ENCODE measurements at places on chromosomes 2 and 18.

- DNase-seq, result no peak
Observed at GRCh38 chr2:100944617-100945432, 57.3 kb upstream of the RPL31 start.

GRCh38 chr2:181058378-181059269 is 78.2 kb downstream of the UBE2E3 start:
- DNase-seq, result peak; percentile 14

DNA sequence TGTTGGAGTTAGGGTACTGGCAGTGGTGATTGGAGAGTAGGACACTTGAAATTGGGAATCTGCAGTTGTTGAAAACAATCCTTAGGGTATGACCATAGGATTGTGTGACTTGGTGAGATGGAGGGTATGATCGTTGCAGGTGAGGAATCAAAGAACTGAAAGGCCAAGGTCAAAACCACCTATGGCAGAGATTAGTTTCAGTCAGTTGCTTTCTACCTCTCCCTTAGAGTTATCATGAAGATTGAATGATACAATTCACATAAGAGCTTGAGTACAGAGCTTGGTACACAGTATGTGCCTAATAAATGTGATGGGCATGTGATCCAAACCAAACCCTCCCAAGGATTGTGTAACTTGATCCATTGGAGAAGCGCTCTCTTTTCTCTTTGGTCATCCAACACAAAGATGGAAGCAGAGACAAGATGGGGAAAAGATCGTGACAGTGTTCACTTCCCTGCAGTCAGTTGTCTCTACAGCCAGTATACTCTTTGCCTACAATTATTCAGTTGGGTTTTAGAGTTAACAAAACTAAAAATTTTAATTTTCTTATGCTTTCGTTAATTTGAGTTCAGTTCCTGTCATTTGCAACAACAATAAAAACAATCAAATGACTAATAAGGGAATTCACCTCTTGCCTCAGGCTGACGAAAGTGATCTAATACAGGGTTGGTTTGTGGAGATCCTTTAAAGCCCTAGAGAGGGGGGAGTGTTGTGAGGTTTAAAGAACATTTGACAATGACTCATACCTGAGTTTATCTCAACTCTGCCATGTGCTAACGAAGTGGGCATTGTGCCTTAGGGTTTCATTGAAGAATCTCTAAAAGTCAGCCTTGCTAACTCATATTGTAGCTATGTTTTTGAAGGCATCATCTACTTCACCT is 14.8 kb upstream of the SMAD2 start:
- no peak for DNase-seq

DNA sequence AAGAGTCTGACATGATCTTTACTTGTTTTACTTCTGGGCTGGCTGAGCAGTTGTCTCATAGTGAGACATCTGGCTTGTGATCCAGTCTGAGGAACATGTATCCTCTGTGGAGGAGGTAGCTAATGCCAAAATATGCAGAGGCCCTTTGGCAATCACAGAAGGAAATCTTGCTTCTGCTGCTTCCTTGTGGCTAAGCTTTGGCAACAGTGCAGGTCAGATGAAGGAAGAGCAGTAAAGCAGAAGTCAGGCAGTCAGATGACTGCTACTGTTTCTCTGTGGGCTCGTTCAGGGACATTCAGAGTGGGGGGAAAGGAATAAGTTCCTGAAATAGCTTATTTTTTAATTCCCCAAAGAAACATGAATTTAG is 22.3 kb downstream of the DOK1 start:
- DNase-seq, result no peak

GRCh38 chr2:42999856-43000241 is 207.5 kb upstream of the HAAO start:
- DNase-seq, result no peak

GRCh38 chr2:199851883-199852282 is 891 bp upstream of the FTCDNL1 start:
- DNase-seq, result no peak

DNA sequence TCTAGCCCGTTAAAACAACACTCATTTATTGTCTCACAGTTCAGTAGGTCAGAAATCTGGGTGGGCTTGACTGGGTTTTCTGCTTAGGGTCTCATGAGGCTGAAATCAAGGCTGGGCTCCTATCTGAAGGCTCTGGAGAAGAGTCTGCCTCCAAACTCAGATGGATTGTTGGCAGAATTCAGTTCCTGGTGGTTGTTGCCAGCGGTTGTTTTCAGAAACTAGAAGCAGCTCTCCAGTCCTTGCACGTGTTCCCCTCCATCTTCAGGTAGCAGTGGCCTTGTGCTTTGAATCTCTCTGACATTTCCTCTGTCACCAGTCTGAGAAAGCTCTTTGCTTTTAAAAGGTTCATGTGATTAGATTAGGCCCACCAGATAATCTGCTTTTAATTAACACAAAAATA is 20.1 kb upstream of the FN1 start:
- no peak for DNase-seq

- DNase-seq, result no peak
Observed at GRCh38 chr2:219737270-219737691, 109.9 kb downstream of the SLC4A3 start.

- peak; percentile 48 for DNase-seq
Observed at GRCh38 chr18:58045242-58046092, 1.4 kb downstream of the NEDD4L start.

DNA sequence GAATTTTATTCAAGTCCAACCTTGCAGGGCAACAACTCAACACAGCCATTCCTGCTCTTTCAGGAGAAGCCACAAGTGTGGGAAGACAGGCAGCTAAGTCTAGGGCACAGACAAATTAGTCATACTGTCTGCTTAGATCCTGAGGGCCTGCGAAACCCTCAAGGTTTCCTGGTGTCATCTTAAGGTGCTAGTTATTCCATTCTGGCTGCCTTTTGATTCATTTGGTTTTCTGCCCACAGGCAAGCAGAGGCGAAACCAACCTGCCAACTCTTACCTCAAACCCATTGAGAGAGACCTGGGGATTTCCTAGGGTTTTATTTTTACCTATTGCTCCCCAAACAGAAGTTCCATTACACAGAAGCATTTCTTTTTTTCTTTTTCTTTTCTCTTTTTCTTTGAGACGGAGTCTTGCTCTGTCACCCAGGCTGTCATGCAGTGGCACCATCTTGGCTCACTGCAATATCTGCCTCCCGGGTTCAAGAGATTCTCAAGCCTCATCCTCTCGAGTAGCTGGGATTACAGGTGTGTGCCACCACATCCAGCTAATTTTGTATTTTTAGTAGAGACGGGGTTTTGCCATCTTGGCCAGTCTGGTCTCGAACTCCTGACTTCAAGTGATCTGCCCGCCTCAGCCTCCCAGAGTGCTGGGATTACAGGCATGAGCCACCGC is 23.7 kb upstream of the SCYGR1 start:
- DNase-seq, result peak; percentile 70

DNA sequence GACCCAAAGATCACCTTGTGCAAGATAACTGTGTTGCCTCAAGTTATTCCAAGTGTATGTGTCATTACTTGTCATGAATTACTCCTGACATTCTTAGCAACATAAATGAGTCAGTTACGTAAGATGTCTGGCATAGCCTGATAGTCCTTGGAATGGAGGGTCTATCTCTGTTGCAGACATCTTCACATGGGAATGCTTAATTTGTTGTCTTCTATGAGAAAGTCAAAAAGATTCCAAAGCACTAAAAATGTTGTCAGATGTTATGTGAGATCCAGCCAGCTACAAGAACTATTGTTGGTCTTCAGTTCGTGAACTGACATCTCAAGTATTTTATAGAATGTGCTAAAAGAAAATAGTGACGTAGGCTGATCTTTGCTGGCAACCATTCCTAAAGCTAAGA is 178.2 kb upstream of the RASGRP3 start:
- no peak for DNase-seq

- no peak for DNase-seq
Observed at GRCh38 chr18:43271593-43272432, 5.5 kb downstream of the SYT4 start.

DNA sequence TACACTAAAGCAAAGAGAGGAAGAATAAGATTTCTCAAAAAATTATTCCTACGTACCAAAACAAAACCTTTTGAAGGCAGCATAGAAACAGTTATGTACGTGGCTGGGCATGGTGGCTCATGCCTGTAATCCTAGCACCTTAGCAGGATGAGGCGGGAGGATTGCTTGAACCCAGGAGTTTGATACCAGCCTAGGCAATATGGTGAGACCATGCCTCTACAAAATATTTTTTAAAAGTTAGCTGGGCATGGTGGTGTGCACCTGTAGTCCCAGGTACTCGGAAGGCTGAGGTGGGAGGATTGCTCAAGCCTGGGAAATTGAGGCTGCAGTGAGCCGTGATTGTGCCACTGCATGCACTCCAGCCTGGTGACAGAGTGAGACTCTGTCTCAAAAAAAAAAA is 14.9 kb upstream of the CYP26B1 start:
- no peak for DNase-seq

DNA sequence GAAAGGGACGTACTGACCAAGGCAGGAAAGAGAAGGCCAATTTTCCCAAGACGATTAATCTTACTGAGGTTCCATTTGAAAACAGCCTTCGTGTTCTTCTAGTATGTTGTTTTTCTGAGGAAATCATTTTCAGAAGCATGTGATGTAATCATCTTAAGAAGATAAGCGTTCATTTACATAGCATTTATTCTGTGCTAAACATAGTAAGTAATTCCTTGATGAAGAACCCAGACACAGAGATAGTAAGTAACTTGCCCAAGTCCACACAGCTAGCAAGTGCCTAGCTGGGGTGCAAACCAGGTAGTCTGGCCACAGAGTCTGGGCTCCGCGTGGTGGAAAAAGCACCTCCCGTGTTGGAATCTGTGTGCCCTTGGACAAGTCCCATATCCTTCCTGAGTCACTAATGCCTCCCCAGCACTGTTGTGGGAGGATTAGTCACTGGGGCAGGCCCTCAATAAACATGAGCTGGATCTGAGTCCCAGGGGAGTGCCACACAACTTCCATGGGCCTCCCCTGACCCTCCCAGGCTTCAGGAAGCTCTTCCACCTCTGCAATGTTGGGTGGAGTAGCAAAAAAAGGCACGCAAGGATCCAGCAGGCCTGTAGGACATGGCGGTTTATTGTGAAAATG is 26.9 kb upstream of the ASAP2 start:
- no peak for DNase-seq

DNA sequence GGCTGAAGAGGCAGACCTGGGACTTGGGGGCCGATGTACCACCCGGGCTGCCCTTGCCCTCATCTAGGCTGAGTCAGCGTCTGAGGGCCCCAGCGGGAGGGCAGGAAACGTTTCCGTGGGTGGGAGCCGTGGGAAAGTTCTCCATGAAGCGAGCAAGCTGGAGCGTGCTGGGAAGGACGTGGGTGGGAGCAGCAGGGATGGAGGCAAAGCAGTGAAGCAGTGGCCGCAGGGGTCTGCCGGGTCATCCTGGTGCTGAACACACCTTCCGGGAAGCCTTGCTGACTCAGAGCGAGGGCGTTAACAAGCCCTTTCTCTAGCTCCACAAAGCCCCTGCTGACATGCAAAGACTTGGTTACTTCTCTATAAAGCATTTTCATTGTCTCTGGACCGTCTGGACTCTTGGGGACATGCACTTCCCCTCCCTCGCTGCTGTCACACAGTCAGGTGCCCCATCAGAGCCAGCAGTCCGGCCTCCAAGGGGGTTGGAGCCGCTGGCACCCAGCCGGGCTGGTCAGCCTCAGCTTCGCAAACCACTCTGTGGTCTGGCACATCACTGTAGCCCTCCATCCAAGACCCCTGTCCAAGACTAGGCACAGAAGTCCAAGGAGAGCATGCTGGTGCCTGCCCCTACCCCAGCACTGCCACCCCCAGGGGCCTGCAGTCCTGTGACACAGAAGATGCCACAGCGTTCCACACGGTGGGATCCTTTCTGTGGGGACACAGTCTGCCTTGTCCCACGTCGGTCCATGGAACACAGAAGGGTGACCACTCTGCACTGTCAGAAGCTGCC is 115.1 kb upstream of the GPC1 start:
- no peak for DNase-seq

- DNase-seq, result no peak
Observed at GRCh38 chr2:66445076-66445924, 10.4 kb downstream of the MEIS1 start.

GRCh38 chr18:32167980-32168730 is 21.7 kb upstream of the MEP1B start:
- DNase-seq, result no peak

DNA sequence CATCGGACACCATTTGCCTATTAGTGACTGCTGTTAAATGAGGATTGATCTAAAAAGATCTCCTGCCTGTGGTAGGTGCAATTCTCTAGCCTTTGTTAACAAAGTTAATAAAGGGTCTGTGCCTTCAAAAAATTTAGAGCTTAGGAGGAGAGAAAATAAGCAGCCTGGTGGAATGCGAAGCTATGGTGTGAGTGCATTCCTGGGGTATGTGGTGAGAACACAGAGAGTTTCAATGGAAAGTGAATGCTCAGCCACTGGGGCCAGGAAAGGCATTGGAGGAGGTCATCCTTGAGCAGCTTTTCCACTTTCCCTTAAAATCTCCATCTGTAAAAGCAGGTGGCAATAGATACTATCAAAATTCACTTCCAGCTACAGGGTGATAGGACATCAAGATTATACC is 331.2 kb upstream of the LRATD1 start:
- no peak for DNase-seq

GRCh38 chr18:1350931-1351450 is 446.3 kb downstream of the ADCYAP1 start:
- DNase-seq, result no peak

DNA sequence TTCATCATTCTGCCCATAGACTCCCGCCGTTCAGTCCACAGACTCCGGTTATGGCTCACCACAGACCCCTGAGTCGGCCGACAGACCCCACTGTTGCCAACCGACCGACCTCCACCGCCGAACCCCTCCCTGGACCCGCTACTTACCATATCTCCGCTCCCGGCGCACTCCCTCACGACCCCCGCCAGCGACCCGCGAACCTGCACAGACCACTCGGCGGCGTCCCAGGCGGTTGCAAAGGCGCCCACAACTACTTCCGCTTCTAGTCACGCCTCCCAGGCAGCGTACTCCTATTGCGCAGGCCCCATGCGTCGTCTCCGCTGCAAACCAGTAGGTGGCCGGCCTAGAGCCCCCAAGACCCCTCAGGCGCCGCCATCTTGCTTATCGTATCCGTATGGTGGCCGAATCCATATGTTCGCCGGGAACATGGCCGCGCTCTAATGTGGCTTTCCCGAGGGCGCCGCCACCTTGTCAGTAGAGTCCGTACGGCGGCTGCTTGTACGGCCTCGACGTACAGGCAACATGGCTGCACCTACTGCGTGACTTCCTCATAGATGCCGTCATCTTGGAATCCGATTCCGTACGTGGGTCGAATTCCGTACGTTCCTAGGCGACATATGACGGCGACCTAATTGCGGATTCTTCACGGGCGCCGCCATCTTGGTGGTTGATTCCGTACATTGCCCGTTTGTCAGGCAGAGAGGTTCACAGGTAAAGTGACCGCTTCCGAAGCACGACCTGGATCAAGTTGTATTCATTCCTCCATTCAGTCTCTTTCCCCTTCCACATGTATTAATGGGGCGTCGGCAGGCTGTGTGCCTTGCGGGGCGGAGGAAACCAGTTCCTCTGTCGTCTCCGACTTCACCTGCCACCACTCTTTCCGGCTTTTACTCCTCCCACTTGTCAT is at the start of gene CXXC1:
TSS of gene CXXC1 (minus strand) at position 252 of the 907 bp plus-strand sequence. CDS start at position 149, 103 bp downstream.
- peak; percentile 97 for DNase-seq

DNA sequence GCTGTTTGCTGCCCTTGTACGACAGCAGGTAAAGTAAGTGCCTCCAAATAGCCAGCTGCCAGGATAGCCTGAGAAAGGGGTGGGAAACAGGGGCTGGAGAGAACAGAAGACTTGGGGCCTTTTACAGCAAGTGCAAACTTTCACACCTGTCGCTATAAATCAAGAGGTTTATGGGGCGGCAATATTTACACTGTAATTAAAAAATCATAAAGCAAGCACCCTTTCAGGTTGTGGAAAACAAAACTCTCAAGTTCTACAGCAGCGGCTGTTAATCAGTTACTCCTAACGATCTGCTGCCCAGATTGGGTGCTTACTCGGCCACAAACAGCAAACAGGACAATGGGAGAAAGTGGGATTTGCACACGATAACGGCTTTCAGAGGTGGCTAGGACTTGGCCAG is 359.5 kb upstream of the ETAA1 start:
- no peak for DNase-seq
